Smooth muscle cell of trachea (primary cell): ENCODE measurements at places on chromosomes 4 and X. TPM values are rescaled to one million over a fixed set of nuclear protein-coding genes. Genes with fewer than 3 reads are reported as not detected.

The PRDM5 gene
- 21.8 and 23.4 TPM in 2 replicates for total RNA-seq

The CABS1 gene
- not detected in 2 replicates for total RNA-seq

The BDH2 gene
- 54.4 and 73.6 TPM in 2 replicates for total RNA-seq

The RBM46 gene
- total RNA-seq, result 0.15 and 0.17 TPM in 2 replicates

The F11 gene
- not detected in 2 replicates for total RNA-seq

The PAGE4 gene
- not detected in 2 replicates for total RNA-seq

The SSX4 gene
- not detected in 2 replicates for total RNA-seq

The CHRNA9 gene
- not detected in 2 replicates for total RNA-seq

The TBC1D8B gene
- 17.5 and 23.7 TPM in 2 replicates for total RNA-seq

The CCDC158 gene
- under 0.01 and 0.83 TPM in 2 replicates for total RNA-seq

The UGT8 gene
- total RNA-seq, result under 0.01 and 0.17 TPM in 2 replicates

The NHS gene
- total RNA-seq, result 3.9 and 4.6 TPM in 2 replicates

The GAGE12E gene
- total RNA-seq, result not detected in 2 replicates

The LEF1 gene
- total RNA-seq, result 0.33 TPM in 1 of 2 replicates, not detected in the other

The MAMLD1 gene
- total RNA-seq, result 1.3 TPM in 2 replicates

The MAGEC3 gene
- not detected in 2 replicates for total RNA-seq

The UGT2B11 gene
- not detected in 2 replicates for total RNA-seq

The RTL5 gene
- total RNA-seq, result 2.8 and 6.3 TPM in 2 replicates

The SOX3 gene
- total RNA-seq, result 0.15 TPM in 1 of 2 replicates, not detected in the other

The SAGE1 gene
- total RNA-seq, result not detected in 2 replicates

The SORCS2 gene
- 0.29 and 0.50 TPM in 2 replicates for total RNA-seq

The CBR4 gene
- total RNA-seq, result 10.4 and 19.8 TPM in 2 replicates

The CNOT6L gene
- 16.2 and 22.4 TPM in 2 replicates for total RNA-seq

The AVPR2 gene
- total RNA-seq, result not detected in 2 replicates

The HSFX1 gene
- total RNA-seq, result 0.87 and 2.0 TPM in 2 replicates

The CFAP299 gene
- 8.1 and 8.6 TPM in 2 replicates for total RNA-seq

The RRAGB gene
- 25.2 and 40.7 TPM in 2 replicates for total RNA-seq

The EGF gene
- 0.50 and 1.0 TPM in 2 replicates for total RNA-seq

The SATL1 gene
- not detected in 2 replicates for total RNA-seq

The PPEF1 gene
- not detected in 2 replicates for total RNA-seq

The TLR2 gene
- 0.50 and 0.58 TPM in 2 replicates for total RNA-seq

The ARX gene
- total RNA-seq, result not detected in 2 replicates

The CSAG2 gene
- not detected in 2 replicates for total RNA-seq

The TMEM47 gene
- total RNA-seq, result 77.8 and 167 TPM in 2 replicates

The RASGEF1B gene
- total RNA-seq, result under 0.01 TPM in 1 of 2 replicates, not detected in the other

The OCRL gene
- total RNA-seq, result 17.9 and 19.8 TPM in 2 replicates

The TMEM271 gene
- total RNA-seq, result not detected in 2 replicates

The TLR1 gene
- 2.2 TPM in 2 replicates for total RNA-seq

The PABPC1L2A gene
- total RNA-seq, result not detected in 2 replicates

The HSD17B13 gene
- total RNA-seq, result 0.15 and 0.17 TPM in 2 replicates

The MTTP gene
- 0.15 and 0.50 TPM in 2 replicates for total RNA-seq

The CLNK gene
- total RNA-seq, result not detected in 2 replicates

The GAGE12H gene
- not detected in 2 replicates for total RNA-seq

The SEC24D gene
- total RNA-seq, result 97.4 and 116 TPM in 2 replicates

The ZNF718 gene
- 5.1 and 6.1 TPM in 2 replicates for total RNA-seq
